ENCODE measurements at places on chromosomes 2 and 18.

DNA sequence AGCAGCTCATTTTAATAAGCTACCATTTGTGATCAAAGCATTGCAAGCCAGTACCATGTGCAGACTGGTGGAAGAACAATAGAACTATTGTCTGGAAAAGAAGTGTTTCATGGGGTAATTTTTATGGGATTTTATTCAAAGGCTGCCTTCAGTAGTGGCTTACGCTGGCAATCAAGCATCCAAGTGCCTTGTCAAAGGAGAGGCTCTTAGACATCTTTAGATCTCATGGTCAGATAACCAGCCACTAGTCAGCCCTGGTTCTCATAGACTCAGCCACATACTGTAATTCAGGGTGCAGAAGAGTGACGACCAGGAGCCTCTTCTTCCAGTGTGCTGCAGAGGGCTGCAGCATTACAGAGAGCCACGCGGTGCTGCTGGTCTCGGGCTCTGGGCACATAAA lies 98.5 kb upstream of the NOSTRIN start:
- no peak for DNase-seq

GRCh38 chr2:188813857-188814256 lies 160.3 kb upstream of the COL3A1 start:
- DNase-seq, result no peak

DNA sequence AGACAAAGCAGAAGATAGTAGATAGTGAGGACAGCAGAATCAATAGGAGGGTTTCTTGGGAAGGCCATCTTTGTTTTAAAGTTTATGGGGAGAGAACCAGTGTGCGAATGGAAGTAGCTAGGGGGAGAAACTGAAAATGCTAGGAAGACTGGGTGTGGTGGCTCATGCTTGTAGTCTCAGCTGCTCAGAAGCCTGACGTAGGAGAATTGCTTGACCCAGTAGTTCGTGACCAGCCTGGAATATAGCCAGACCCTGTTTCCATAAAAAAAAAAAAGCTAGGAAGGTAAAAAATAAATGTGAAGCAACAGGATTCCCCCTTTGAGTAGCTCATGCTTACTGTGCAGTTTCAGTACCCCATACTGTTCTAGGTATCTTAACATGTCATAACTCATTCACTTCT lies 19.2 kb upstream of the DRC1 start:
- no peak for DNase-seq

- no peak for DNase-seq
These were observed 445.1 kb upstream of the SPRED2 start for GRCh38 chr2:65877331-65878010.

DNA sequence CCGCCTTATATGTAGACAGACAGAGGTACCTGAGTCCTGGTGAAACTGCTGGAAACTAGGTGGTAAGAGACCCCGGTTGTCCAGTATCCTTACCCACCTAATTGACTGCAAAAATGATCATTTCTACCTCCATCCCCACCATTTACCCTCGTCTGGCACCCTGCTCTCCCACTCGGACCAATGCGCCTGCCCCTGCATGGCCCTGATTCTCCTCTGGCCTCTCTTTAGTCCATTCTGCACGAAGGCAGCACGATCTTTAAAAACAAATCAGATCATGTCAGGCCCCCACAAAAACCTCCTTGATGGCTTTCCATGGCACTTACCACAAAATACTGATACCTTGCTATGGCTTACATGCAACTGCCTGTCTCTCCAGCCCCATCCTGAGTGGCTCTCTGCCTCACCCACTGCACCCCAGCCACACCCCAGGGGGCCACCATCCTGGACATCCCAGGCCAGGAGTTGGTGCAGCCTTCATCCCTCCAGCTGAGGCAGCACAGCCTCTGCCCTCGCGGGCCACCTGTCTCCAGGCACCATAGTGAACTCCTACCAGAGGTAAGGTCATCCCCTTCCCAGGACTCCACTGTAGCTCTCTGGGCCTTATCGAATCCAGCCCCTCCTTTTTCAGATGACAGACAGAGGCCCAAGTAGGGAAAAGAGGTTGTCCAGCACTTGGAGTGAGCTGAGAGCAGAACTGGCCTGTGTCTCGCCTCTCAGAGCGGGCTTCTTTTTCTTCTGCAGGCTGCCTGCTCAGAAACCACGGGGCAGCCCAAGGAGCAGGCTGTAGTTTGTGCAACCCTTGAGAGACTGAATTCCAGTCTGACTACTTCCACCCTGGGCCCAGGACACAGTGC lies 12.3 kb upstream of the CIB4 start:
- DNase-seq, result no peak

- DNase-seq, result no peak
These were observed 61.7 kb downstream of the CD226 start for GRCh38 chr18:69885841-69886531.

- DNase-seq, result no peak
These were observed 4.2 kb downstream of the PXDN start for GRCh38 chr2:1739961-1740715.

DNA sequence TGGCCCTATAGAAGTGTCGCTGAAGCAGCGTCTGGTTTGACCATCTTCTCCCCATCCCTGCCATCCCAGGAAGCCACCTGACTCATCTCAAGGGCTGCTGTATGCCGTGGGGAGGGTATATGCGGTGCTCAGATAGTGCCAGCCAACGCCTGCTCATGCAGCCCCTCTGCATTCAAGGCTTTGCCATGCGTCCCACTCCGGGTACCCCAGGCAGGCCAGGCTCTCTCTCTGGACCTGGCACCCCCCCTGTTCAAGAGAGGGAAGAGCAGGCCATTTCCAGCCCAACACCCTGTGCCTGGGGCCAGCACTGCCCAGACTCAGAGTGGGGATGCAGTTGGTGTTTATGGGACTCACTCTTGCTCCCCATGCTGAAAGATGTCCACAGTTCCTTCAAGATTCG lies 130.0 kb downstream of the GLI2 start:
- no peak for DNase-seq

GRCh38 chr18:35227254-35227653 lies 13.6 kb upstream of the ZNF397 start:
- DNase-seq, result no peak

DNA sequence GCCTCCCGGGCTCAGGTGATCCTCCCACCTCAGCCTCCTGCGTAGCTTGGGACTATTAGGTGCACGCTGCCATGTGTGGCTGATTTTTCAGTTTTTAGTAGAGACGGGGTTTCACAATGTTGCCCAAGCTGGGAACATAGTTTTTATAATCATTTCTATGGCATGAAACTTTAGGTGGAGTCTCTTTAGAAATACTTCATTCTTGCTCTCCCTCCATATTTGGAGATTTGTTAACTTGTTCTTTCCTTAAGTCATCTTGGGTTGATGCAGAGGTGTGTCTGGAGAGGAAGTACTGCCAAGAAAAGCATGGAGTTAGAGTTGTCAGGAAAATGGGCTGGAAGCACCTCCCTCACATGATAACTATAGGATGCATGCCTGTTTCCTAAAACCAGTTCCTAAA lies 17.4 kb downstream of the ZNF532 start:
- DNase-seq, result no peak
